Tibial nerve (tissue), 4 donors: ENCODE measurements at places on chromosomes 11 and 22.
A peak's percentile ranks its signal among the peaks of the same experiment; 100 is the strongest.

GRCh38 chr11:130175898-130176297, 16.3 kb downstream of the ST14 start:
- no peak for DNase-seq

DNA sequence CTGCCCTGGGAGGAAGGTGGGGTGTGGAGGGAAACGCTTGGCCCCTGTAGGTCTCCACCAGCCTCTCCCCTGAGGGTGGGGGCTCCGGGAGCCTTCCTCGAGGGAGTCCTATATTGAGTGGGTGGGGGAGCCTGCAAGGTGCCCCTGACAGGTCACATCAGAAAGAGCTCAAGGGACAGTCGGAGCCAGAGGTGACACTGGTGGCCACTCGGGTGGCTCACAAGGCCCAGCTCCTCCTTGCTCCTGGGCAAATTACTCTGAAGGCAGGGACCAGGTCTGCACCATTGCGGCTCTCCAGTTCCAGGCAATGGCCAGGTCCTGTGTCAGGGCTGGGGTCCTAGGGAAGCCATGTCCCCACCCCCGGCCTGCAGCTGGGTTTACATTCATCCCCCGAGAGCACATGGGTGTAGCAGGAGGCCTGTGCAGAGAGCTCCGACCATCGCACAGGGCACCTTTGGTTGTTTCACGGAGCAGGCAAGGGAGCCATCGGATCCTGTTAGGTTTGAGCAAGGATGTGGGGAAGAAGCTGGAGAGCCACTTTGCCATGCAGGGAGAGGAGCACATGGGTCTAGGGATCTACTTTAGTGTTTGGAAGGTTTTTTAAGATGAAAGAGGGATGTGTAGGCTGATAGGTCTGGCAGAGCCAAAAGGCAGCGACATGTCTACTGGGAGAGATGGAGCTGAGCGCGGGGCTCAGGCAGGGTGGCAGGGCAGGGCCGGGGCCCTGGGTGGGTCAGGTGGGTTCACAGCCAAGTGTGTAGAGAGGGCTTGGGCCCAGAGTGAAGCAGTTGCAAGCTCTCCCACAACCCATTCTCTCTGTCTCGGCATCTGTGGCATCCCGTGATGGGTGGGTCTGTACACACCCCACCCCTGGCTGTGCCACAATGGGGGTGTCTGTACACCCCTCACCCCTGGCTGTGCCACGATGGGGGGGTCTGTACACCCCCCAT, 14.8 kb downstream of the CCND1 start:
- no peak for DNase-seq

DNA sequence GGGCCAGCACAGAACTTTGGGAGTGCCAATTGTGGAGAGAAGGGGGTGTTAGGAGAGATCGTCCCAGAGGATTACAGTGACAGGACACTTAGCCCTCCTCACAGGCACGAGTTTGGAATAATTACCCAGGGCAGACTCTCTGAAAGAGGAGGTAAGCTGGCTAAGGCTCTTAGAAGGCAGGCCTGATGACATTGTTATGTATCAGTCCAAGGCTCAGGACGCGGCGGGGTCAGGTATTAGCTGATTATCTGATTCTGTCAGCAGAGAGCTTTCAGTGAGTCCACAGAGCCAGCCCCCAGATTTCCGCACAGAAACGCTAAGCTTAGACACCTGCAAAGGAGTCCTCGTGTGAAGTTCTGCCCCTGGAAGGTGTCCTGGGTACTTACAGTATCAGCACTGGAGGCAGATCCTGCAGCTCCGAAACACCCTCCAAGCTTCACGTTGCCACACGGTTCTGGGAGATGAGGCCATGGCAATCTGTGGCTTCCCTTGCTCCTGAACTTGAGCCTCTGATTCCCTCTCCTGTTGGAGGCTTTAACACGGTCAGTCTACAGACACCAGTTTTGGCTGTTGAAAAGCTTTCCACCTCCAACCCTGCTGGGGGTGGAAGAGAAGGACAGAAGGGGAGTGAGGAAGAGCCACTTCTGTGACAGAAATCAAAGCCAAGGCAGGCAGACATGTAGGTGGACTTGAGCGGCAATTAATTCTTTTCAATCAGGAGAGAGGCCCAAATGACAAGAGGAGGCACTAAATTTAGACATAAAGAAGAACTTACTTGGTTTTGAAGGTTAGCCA, 123.6 kb upstream of the CADM1 start:
- DNase-seq = no peak

GRCh38 chr11:96551136-96551535, 161.3 kb downstream of the JRKL start:
- DNase-seq = no peak

- no peak for DNase-seq
Observed at GRCh38 chr22:50621356-50621880, 6.5 kb downstream of the ARSA start.

DNA sequence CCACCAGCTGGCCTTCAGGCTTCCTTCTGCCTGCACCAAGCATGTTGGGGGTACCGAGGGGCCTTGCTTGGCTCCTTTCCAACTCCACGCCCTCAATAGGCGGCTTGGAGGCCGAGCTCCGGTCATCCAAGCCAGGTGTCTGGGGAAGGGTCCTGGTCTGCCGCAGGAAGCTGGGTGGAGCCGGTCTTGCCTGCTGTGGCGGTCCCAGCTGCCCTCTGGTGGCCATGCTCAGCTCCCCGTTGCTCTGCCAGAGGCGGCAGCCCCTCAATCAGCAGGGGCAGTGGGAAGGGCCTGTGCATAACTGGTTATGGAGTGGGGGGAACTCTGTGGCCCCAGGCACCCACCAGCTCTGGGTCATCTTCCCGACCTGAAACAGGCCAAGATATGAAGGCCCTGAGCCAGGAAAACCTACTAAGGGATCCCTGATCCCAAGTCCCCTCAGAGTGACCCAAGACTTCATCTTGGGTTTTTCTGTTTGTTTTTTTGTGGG, 3.2 kb downstream of the ARVCF start:
- peak; percentile 37 for DNase-seq

GRCh38 chr22:45164270-45165088, 754 bp downstream of the NUP50 start:
- no peak for DNase-seq

GRCh38 chr11:57311109-57311936, 13.4 kb downstream of the TNKS1BP1 start:
- peak; percentile 91 for DNase-seq

DNA sequence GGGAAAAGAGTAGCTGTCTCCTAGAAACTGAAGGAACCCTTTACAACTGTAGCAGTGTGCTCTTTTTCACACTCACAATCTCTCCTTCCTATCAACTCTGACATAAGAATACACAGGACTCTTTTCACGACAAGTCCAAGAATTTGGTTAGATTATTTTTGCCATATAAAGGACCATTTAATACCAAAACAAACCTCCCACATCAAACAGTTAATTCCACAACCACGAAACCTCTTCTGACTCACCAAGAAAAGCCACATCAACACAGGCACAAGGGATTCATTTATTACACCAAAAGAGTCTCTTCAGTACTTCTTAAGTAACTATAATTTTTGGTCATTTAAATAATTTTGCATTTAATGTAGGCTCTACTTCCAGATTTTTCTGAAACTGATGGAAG, 222.6 kb upstream of the PITPNB start:
- DNase-seq = no peak

GRCh38 chr22:44584256-44584902, 86.3 kb upstream of the RTL6 start:
- no peak for DNase-seq
